NCI-H748 treated with DMSO at 0.1 percent for 48 hours (cell line): ENCODE measurements at places on chromosomes 5 and 9.

GRCh38 chr5:126659805-126660482 lies 59.2 kb downstream of the PHAX start:
- no peak for DNase-seq

GRCh38 chr5:151598984-151599383 lies 7.9 kb upstream of the FAT2 start:
- no peak for DNase-seq

GRCh38 chr9:385818-386398 lies 171.2 kb downstream of the DOCK8 start:
- peak; percentile 48 for DNase-seq

GRCh38 chr5:112366987-112367386 lies 52.1 kb downstream of the EPB41L4A start:
- no peak for DNase-seq

GRCh38 chr5:121027636-121028035 lies 563.5 kb downstream of the PRR16 start:
- no peak for DNase-seq

DNA sequence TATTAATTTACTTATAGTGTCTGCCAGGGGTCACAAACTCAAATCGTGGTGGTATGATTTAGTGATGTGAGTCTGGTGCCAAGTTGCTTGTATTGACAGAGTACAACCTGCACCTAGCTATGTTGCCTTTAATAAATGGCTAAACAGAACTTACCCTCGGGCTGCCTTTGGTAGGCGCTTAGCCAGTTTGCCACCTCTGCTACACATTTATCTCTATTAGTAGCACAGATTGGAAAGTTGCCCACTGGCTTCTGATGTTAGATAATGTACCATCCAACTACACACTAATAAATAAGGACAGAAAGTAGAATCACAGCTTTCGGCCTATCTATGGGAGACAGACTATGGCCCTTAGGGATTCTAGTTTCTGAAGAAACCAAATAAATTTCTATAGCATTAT lies 368.4 kb downstream of the MAN2A1 start:
- no peak for DNase-seq

- DNase-seq = no peak
Observed at GRCh38 chr9:78856144-78856543, 559.2 kb downstream of the PSAT1 start.

DNA sequence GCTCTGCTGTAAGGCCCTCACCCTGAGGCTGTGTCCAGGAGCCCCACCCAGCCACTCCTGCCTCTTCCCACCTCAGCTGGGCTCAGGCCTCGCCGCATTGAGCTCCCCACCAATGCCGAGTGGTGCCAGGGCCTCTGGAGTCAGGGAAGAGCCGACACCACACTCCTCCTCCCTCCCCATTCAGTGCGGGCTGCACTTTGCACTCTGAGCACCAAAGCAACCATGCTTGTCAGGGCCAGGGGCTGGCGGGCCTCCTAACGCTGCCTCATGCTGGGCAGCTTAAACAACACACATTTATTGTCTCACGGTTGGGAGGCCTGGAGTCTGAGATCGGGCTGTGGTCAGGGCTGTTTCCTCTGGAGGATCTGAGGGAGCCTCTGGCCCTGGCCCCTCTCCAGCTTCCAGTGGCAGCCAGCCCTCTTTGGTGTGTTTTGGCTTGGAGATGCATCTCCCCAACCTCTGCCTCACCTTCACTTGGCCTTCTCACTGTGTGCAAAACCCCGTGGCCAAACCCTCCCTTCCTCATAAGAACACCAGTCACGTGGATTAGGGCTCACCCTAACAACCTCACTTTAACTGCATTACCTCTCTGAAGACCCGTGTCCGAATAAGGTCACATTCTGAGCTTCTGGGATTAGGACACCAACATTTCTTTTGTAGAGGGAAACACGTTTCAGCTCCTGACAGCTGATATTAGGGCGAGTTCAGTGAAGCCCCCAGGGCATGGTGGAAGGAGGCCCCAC lies 157.8 kb downstream of the MED10 start:
- DNase-seq = no peak

DNA sequence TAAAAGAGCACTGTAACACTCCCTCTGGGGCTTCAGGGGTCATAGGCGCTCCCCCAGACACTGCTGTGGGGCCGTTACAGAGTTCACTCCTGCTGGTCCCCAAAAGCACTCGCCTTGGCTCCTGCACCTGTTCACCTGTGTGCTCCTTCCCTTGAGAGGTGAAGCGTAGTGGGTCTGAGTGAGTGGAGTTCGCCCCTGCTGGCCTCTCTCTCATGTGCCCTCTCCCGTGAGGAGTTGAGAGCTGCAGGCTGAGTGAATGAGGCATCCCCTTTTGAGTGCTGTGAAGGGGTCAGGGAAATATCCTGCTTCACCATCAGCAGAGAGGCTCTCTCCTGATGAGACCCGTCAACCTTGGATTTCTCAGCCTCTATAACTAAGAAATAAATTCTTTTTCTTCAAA lies 134.6 kb upstream of the TUT7 start:
- no peak for DNase-seq

DNA sequence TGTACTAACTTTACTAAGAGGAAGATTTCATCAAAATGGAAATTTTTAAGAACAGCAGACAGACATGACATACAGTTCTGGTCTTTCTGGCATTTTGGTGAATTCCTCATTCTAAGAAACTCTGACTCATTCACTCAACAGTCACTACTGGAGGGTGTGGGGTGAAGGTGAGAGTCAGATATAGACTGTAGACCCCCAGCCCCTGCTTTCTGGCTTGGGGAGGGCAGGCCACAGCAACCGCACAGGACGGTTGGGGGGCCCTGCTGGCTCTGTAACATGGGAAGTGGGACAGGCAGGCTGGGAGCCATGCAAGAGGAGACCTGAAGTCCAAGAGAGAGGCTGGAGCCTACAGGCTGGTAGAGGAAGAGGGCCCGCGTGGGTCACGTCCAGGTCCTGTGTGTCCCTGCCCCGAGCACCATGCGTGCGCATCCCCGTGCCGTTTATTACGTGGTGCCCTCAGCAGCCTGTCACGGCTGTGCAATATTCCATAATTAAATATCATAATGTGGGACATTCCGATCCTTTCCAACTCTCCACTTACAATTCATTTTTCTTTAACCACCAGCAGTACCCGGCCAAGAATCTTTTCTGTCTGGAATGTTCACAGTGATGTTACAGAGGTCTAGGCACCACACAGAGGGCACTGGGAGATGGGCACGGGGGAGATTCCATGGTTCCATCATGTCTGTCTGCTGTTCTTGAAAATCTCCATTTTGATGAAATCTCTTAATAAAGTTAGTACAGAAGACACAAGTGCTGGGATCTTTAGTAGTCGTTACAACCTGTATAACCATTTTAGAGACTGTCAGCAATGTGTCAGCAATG lies 75.5 kb downstream of the SEMA4D start:
- no peak for DNase-seq

DNA sequence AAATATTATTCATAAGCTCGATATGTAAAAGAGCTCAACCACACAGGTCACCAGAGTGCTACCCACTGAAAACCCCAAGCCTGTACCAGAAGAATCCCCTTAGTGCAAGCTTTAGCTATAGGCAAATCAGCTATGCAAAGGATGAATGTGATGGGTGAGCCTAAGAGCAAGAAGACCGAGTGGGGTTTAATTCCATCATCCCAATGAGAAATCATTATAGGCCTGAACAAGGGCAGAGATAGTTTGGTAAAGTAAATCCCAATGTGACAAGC lies 21.8 kb downstream of the ELOVL7 start:
- DNase-seq = no peak

DNA sequence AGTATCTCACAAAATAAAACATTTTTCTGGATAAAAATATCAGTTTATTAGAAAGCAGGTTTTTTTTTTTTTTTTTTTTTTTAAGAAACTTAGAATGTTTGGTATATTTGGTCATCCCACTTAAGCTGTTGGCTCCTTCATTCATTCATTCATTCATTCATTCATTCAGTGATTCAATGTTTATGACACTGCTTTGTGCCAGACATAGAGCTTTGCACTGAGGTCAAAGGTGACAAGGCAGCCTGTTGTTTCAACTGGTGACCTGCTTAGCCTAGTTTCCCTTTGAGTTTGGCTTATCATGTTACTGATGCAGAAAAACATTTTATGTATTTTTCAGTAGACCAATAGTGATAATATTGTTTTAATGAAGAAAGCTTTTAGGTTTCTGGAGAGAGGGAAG lies 23.5 kb downstream of the CPEB4 start:
- DNase-seq = no peak

- DNase-seq = no peak
Observed at GRCh38 chr5:6315580-6315979, 62.8 kb downstream of the MED10 start.

- no peak for DNase-seq
Observed at GRCh38 chr5:154721481-154722058, 33.6 kb upstream of the LARP1 start.

DNA sequence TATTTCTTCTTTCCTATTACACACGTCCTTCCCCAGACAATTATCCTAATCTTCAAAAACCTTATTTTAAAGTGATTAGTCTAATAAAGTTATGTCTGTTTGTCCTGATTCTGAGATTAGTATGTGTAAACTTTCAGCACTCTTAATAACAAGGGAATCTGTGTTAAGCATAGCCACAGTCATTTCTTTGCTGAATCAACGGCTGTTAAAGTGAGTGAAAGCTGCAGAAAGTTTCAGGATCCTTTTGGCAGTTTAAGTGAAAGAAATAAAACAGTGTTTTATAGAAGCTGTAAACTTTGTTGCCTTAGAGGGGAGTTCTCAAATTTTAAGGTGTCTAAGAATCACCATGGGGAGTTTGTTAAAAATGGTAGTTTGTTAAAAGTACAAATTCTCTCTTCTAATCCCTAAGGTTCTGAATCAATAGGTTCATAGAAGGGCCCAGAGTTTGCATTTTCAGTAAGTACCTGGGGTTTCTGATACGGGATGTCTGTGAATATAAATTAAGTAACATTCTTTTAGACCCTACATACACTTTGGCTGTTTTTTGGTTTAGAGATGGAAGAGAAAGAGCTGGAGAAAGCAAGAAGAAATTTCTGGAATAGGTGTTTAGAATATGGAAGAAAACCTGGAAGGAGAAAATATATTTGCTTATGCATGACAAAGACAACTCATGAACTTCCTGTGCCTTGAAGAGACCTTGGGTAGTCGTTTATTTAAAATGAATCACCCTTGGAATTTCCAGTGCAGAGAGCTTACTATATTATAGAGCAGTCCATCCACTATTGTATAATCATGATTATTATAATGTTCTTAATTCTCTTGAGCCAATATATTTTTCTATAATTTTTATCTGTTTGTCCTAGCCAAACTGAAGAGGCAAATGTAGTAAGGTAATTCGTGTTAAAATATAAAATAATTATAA lies 45.7 kb downstream of the SCAMP1 start:
- no peak for DNase-seq

- peak; percentile 51 for DNase-seq
Observed at GRCh38 chr5:118791926-118792734, 196.2 kb downstream of the DTWD2 start.

GRCh38 chr5:143222287-143223231 lies 180.9 kb downstream of the NR3C1 start:
- DNase-seq = peak; percentile 94

DNA sequence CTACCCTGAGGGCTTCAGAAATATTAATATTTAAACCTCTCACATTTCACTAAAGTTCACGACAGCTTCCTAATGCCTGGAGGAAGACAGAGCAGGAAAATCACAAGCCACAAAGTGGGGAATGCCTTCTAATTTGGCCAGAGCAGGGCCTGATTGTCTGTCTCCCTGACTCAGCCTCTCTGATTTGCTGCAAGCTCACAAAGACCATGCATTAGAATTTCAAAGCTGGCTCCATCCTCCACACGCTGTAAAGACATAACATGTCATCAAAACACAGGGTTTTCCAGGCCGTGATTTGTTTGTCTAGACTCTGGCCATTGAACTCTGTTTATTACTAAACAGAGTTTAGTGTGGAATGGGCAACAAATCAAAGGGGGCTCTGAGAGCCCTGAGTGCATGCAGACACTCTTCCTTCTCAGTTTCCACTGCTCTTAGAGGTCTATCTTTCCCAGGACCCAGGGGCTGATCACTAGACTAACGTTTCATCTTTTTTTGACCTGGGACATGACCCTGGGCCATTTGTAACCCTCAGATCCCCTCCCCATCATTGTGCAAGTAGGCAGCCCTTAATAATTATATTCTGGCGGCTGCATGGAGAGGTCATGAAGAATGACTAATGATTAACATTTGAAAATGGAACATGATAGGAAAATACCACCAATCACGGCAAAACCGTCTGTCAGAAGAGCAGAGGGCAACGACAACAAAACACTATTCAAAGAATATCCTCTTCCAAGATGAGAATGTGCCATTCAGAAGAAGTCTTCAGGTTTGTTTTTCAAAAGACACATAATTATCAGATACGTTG lies 140.2 kb downstream of the ENC1 start:
- DNase-seq = no peak

- no peak for DNase-seq
Observed at GRCh38 chr5:96968074-96968473, 32.2 kb downstream of the LNPEP start.

DNA sequence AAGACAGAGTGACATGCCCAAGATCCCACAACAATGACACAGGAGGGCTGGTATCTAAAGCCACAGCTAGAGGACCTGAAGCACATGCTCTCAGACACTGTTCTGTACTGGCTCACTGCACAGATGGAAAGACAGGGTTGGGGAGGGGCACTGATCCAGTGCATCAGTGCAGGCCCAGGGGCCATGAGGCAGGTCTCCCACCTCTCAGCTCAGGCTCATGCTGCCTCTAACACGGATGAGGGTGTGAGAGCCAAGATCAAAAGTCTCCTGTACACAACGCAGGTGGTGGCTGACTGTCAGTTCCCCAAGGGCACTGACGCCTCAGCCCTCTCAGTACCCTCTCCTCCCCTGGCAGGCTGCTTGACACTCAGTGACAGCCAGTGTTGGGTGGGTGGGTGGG lies 10.9 kb downstream of the RAPGEF1 start:
- DNase-seq = no peak

GRCh38 chr9:37639109-37639762 lies 11.5 kb upstream of the FRMPD1 start:
- DNase-seq = no peak

DNA sequence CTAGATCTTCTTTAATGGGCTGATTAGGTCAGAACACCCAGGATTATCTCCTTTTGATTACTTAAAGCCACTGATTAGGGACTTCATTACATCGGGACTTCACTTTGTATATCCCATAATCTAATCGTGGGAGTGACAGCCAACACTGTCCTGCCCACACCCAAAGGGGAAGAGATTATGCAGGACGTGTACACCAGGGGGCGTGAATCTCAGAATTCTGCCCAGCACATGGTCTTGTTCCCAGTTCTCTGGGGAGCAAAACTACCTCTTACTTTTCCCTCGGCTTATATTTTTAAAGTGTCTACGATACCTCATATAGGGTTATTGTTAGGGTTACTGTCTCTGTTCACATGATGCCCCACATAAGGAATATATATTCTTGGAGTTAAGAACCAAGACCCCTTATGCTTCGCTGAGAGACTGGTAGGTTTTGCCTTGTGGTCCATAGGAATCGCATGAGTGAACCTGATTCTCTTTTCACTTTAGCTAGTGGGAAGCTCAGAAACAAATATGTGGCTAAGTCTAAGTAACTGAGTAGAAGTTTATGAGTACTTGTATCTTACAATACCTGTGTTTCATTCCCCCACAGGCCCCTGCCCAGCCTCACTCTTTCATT lies 192.7 kb downstream of the GNA14 start:
- DNase-seq = peak; percentile 32

- no peak for DNase-seq
Observed at GRCh38 chr5:6461793-6462650, 13.4 kb downstream of the UBE2QL1 start.
